ENCODE measurements at places on chromosomes 2 and 18. TPM values are rescaled to one million over a fixed set of nuclear protein-coding genes. Genes with fewer than 3 reads are reported as not detected.

TMEM182 gene
- 3.3 TPM for total RNA-seq

ARHGAP25 gene
- total RNA-seq, result 0.35 TPM

TCF23 gene
- not detected for total RNA-seq

SERPINB3 gene
- 1.9 TPM for total RNA-seq

ARMC9 gene
- total RNA-seq, result 27.1 TPM

NEDD4L gene
- 51.9 TPM for total RNA-seq

CFAP65 gene
- total RNA-seq, result not detected

ACKR3 gene
- total RNA-seq, result 0.35 TPM

ZDBF2 gene
- total RNA-seq, result 10.1 TPM

CYRIA gene
- 9.2 TPM for total RNA-seq

TBR1 gene
- total RNA-seq, result under 0.01 TPM

UGT1A1 gene
- total RNA-seq, result 6.2 TPM

KYNU gene
- total RNA-seq, result 1.6 TPM

LOXHD1 gene
- total RNA-seq, result not detected

AP1S3 gene
- total RNA-seq, result 48.0 TPM

CNGA3 gene
- not detected for total RNA-seq

UGT1A10 gene
- total RNA-seq, result not detected

COLEC11 gene
- total RNA-seq, result not detected

ILKAP gene
- total RNA-seq, result 11.8 TPM

MFF gene
- total RNA-seq, result 61.3 TPM

FTCDNL1 gene
- 3.5 TPM for total RNA-seq

OXER1 gene
- 0.15 TPM for total RNA-seq

MC2R gene
- not detected for total RNA-seq

FHOD3 gene
- 117 TPM for total RNA-seq

BMP10 gene
- total RNA-seq, result not detected

SERPINB10 gene
- not detected for total RNA-seq

GYPC gene
- total RNA-seq, result 22.3 TPM

ZNF532 gene
- total RNA-seq, result 25.0 TPM

RNF125 gene
- total RNA-seq, result 1.5 TPM

LRRTM1 gene
- not detected for total RNA-seq

COA5 gene
- total RNA-seq, result 51.8 TPM

HOXD13 gene
- not detected for total RNA-seq

AOX1 gene
- 8.0 TPM for total RNA-seq

ZAP70 gene
- total RNA-seq, result not detected

SRD5A2 gene
- 0.20 TPM for total RNA-seq

CRYBA2 gene
- not detected for total RNA-seq

UBXN2A gene
- total RNA-seq, result 20.7 TPM

ZNF397 gene
- total RNA-seq, result 13.9 TPM

LONRF2 gene
- 0.17 TPM for total RNA-seq

FAM124B gene
- 0.35 TPM for total RNA-seq

CCDC148 gene
- 16.0 TPM for total RNA-seq

TMEM198 gene
- 1.6 TPM for total RNA-seq

CDKL4 gene
- total RNA-seq, result 0.87 TPM

RGPD4 gene
- under 0.01 TPM for total RNA-seq

KCNG2 gene
- not detected for total RNA-seq

LRRC30 gene
- total RNA-seq, result not detected

ADGRF3 gene
- not detected for total RNA-seq

FAM228A gene
- total RNA-seq, result 0.35 TPM

DCC gene
- total RNA-seq, result not detected

RAMP1 gene
- total RNA-seq, result 0.50 TPM

GPAT2 gene
- 2.0 TPM for total RNA-seq

COLEC12 gene
- total RNA-seq, result 0.52 TPM

BOD1L2 gene
- not detected for total RNA-seq

LOXL3 gene
- 1.1 TPM for total RNA-seq

CREG2 gene
- 0.70 TPM for total RNA-seq

NAT8 gene
- 0.69 TPM for total RNA-seq

MOCOS gene
- 12.0 TPM for total RNA-seq

UBXN4 gene
- 133 TPM for total RNA-seq
